ENCODE measurements at places on chromosomes 6 and 20.

DNA sequence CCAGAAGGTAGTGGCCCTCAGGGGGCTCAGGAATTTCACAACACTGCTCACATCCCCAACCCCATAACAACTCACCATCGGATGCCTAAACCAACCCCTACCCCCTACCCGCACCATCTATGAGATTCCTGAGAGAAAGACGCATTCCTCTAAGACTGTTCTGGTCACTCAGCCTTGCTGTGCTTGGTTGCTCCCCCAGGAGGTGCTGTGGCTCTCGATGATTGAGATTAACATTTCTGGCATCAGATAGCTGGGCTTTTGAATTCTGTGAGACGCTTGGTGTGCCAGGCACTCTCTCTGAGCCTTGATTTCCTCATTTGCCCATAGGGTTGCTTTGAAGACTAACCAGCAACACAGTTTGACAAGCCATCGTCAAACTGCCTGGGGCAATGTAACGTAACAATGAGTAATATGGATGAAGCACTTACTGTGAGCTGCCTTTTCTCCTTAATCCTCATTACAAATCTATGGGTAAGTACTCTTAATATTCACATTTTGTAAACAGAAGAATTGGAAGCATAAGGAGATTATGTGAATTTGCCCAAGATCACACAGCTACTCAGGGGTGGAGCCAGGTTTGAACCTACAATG, 978 bp downstream of the WFDC6 start:
- no peaks in the 10 kb centered on the region for H3K36me3 ChIP-seq
- no peak overlapping the region for H3K27ac ChIP-seq
- no peak for DNase-seq
- H3K4me1 ChIP-seq: no peaks in the 10 kb centered on the region
- no peak overlapping the region for H3K4me3 ChIP-seq
- no peaks in the 10 kb centered on the region for H3K27me3 ChIP-seq

GRCh38 chr20:35502352-35502751, 27.1 kb downstream of the C20orf173 start:
- peaks cover 26% of the 10 kb centered on the region for H3K4me1 ChIP-seq
- H3K36me3 ChIP-seq: peaks cover 70% of the 10 kb centered on the region
- peak overlapping the region; percentile 65 for H3K27ac ChIP-seq
- no peak for DNase-seq
- H3K27me3 ChIP-seq: peaks cover 11% of the 10 kb centered on the region

- peaks cover 11% of the 10 kb centered on the region for H3K4me1 ChIP-seq
- H3K4me3 ChIP-seq: peak overlapping the region; percentile 96
- H3K27ac ChIP-seq: peak overlapping the region; percentile 92
- peaks cover 14% of the 10 kb centered on the region for H3K27me3 ChIP-seq
- H3K36me3 ChIP-seq: no peaks in the 10 kb centered on the region
- DNase-seq: peak; percentile 50
Measured at GRCh38 chr6:45423111-45423823, 45.5 kb upstream of the SUPT3H start.

DNA sequence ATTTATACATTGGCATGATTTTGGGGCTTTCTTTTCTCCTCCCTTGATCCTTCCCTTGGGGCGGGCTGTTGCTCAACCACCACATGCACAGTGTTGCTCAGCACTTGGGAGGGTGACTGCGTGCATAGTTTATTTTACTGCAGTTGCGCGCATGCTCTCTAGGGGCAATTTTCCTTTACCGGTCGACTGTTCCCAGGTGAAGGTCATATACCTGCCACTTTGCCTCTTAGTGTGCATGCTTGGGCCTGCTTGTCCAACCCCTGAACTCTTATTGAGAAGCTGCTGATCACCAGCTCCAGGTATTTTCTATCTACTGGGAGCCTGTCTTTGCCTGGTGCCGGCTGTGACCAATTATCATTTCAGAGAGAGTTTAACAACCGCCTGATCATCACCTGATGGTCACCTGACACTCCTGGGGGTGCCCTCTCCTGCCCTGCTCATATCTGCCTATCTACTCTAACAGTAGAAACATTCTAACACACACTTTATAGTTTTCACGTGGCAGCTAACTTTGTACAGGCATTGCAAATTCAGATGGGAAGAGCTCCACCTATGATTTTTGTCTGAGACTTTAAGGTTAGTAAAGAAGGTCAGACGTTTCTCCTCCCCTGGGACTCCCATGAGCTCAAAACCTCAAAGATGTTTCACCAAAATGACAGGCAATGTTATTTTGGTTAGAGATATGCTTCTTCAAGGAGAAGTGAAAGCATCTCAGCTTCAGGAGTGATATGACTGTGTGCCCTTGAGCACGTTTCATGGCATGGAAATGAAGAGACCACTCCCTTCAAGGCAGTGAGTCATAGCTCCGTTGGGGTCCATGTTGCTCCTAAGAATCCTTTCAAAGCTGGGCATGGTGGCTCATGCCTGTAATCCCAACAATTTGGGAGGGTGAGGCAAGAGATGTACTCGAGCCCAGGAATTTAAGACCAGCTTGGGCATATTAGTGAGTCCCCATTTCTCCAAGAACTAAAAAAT, 227.5 kb upstream of the MYLIP start:
- H3K27ac ChIP-seq: no peak overlapping the region
- H3K4me3 ChIP-seq: no peak overlapping the region
- peaks cover 9% of the 10 kb centered on the region for H3K4me1 ChIP-seq
- no peak for DNase-seq

DNA sequence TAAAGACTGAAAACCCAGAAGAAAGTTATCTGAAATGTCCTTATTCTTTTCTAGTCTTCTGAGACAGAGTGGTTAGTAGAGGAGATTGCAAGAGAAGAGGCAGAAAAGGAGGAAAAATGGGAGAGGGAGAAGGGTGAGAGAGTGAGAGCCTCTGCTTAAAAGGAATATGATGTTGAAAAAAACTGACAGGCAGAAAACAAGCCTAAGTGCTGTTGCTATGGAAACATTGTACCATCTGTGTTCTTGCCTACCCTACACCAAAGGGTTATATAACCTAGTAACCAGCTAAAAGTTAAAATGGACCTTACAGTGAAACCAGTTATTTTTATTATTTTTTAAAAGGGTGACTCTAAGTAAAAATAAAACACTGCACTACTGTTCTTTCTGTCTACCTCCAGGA, 28.3 kb upstream of the SH3BGRL2 start:
- H3K4me1 ChIP-seq: peaks cover 3% of the 10 kb centered on the region
- H3K36me3 ChIP-seq: no peaks in the 10 kb centered on the region
- DNase-seq: no peak
- no peak overlapping the region for H3K27ac ChIP-seq
- H3K4me3 ChIP-seq: no peak overlapping the region

DNA sequence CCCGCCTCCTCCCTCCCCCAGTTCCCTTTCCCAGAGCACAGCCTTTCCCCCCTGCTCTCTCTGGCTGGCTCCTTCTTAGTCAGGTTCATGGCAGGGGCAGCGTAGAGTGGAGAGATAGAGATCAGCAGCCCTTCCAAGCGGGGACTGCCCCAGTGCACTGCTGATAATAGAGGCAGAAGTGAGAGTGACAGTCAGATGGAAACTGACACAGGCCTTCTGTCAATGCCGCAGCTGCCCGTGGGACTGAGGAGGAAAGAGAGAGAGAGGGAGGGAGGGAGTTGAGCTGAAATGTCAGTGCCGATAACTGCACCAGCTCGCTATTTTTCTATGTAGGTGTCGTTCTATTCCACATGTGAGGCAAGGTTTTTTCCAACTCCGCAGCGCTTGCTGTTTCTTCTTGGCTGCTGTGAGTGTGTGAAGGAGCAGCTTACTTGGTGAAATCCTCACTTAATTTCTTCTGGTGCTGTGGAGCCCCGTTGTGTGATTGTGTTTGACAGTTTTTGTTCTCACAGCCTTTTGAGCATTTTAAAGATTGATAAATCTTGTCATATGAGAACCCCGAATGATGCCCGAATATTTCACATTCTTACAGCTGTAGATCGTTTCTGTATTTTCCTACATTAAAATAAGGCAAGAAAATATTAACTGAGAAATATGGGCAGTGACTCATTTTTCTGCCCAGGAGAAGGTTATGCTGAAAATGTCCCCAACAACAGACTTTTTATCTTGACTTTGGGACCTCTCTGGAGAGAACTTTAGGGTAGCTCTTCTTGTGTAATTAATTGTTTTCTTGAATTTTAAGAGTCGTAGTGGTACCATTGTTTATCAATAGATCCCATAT, 386.4 kb upstream of the MMS22L start:
- no peaks in the 10 kb centered on the region for H3K4me1 ChIP-seq
- no peaks in the 10 kb centered on the region for H3K27me3 ChIP-seq
- no peak overlapping the region for H3K27ac ChIP-seq

GRCh38 chr6:155038104-155038503, 43.0 kb downstream of the TIAM2 start:
- H3K4me3 ChIP-seq: no peak overlapping the region
- peaks cover 2% of the 10 kb centered on the region for H3K27me3 ChIP-seq
- H3K4me1 ChIP-seq: peaks cover 12% of the 10 kb centered on the region
